ENCODE measurements at places on chromosomes 16 and 17.

DNA sequence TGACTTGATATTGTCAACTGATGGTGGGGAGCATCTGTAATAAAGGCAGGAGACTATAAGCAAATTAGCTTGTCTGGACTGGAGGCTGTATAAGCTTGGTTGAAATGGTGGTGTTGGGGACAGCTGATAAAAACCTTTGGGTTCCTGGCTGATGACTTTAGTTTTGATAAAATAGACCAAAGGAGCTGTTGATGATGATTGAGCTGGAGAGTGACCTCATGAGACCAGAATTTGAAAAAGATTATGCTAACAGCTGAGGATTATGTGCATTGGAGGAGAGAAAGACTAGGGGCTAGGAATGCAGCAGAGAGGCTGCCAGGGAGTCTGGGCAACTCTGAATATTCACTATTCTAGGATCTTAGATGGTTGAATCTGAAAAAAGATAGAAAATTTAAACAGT, 8.7 kb upstream of the CDC27 start:
- DNase-seq, result no peak

GRCh38 chr16:23611936-23612335, 15.8 kb upstream of the NDUFAB1 start:
- no peak for DNase-seq

DNA sequence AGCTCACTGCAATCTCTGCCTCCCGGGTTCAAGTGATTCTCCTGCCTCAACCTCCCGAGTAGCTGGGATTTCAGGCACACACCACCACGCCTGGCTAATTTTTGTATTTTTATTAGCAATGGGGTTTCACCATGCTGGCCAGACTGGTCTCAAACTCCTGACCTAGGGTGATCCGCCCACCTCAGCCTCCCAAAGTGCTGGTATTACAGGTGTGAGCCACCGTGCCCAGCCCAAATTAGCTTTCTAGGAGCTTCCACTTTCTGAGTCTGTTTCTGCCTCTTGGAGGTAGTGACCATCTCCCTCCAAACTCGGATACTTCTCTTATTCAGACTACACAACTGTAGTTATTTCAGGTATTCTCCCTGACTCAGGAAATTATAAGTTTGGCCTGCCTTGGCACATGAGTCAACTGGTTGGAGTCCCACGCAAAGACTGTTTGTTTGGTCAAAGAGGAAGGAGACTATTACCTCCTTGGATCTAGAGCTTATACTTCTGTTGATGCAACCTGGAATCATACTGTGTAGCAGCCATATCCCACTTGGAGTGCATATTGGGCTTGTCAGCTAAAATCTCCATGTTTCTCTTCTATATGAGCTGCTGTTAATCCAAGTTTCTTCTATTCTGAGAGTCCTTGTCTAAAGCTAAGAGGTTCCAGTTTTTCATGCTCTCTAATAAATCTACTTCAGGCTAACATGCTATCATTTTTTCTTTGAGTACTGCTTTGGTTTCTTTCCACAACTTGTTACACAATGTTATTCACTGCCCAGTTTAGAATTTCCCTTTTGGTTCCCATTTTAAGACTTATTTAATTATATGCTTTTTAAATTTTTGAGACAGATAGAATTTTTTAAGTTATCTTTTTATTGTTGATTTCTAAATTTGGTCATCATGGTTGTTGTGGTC, 7.5 kb downstream of the IL4R start:
- DNase-seq, result no peak

GRCh38 chr17:4945176-4945943, 3.0 kb downstream of the PFN1 start:
- DNase-seq, result peak; percentile 53

DNA sequence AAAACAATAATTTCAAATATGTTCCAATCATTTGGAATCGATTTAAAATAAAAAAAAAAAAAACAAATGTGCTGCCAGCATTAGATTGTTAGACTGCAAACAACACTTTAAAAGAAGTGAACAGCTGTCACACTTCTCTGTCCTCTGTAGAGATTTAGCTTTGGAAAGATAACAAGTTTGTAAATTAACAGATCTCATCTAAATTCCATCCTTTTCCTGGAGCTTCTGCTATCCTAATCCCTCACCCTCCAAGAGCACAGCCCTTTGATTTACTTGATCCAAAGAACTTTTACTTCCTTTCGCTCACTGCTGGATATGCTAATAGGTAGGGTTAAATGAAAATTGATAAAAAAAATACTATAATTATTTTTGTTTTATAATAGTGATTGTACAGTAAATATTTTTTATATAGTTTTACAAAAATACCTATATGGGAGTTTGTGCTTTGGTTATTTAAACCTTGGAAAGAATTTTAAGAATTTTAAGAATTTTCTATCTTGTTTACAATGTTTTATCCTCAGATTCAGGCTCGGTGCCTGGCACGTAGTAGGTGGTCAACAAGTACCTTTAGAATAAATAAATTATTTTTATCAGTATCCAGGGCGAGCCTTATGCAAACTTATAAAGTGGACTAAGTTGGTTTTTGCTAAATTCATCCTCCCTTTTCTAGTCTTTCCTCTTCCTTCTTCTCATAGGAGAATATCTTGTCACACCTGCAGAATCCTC, 21.6 kb downstream of the MAP2K6 start:
- no peak for DNase-seq

DNA sequence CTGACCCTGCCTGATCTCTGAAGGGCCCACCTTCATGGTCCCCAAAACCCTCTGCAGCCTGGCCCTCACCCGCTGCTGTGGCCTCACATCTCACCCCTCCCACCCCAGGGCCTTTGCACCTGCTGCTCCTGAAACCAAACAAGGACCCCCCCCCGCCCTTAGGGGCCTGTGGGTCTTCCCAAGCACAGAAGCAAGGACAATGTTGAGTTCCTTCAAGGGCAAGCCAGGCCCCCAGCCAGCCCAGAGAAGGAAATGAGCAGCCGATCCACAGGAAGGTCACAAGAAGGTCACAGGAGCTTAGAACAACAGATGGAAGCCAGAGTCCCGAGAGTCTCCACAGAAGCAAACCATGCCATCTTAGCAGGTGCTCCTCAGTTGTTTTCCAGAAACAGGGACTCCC, 493 bp upstream of the PDE6G start:
- no peak for DNase-seq

GRCh38 chr16:12262454-12263180, 286.1 kb downstream of the SNX29 start:
- DNase-seq, result no peak

DNA sequence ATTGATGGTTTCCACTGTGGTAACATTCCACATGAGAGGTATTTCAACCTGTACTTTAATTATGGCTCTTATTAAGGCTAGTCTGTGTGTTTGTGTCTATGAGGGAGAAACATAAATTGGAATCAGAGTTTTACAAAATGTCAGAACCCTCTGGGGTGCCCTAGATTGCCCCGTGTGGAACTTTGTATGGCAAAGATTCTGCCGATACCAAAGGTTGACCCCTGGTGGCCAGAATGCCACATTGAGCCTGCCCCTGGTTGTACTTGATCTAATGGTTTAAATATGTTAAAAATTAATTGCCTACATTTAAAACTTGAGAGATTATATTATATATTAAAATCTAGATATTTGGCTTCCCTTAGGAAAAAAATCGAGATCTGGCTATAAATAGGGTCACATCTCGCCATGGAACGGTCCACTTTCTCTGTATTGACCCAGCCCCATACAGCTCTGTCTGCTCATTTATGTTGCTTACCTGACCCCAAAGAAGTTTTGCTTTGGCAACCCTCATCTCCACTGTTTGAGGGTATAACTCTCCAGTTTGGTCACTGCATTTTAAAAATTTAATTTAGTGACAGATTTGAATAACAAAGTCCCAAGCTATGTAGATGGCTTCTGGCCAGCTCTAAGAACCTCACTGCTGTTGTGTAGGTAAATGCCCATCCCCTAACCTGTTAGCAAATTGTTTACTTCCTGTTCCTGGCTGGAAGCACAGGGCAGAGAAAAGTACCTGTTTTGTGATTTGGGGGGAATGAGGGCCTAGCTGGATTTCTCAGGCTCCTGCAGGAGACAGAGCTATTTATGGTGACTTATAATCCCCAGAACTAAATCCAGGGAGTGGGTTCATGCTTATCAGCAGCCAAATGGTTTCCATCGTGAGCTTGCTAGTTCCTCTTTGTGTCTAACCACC, 95.0 kb downstream of the PLCG2 start:
- DNase-seq, result no peak

DNA sequence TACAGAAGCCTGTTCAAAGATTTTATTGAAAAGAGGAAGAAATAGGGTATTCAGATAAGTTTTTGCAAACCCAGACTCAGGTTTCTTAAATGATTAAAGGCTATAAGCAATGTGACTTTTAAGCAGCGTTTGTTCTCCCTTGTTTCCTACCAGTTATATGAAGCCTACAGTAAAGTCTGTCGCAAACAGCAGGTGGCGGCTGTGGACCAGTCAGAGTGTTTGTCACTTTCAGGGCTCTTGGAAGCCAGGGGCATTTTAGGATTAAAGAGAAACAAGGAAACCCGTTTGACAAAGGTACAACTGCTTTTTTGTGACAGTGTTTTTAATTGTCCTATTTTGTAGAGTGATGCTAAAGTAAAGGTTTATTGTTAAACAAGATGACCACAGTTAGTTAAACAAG, 7.7 kb upstream of the RARA start:
- no peak for DNase-seq

- DNase-seq, result no peak
These were observed 28.7 kb upstream of the MYOCD start for GRCh38 chr17:12637015-12637414.

- DNase-seq, result no peak
These were observed 26.0 kb downstream of the NECAB2 start for GRCh38 chr16:83994087-83994486.

DNA sequence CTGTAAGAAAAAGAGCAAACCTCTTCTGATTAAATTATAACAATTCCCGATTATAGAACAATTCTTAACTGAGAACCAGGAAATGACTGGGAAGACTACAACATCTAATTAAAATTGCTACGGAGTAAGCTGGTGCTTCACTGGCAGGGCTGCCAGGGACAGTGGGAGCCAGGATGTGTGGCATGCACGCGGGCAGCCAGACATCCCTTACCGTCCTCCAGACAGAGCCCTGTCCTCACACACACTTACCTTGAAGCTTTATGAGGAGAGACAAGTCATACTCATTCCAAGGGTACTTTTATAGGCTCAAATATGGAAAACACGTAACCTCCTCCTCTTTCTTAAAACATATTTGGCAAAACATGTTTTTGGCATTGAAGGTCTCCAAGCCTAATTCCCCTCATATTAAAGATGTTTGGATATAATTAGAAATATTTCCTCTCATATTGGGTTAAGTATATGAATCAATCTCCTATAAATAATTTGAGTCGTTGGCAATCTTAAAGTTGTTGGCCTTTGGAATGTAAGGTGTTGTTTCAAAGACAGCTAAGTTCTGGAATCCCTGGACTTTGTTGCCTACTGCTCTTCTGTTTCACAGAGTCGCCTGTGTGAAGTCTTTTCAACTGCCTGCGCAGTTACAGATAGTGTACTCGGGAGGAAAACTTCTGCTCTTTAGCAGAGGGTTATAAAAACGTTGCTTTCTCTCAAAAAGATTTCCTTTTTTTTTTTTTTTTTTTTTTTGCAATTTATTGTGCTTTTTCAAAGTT, at the start of gene MYH1:
Gene MYH1 (minus strand): TSS at position 272 of the 767 bp plus-strand sequence. CDS start 1,900 bp downstream, outside the sequence.
- no peak for DNase-seq

DNA sequence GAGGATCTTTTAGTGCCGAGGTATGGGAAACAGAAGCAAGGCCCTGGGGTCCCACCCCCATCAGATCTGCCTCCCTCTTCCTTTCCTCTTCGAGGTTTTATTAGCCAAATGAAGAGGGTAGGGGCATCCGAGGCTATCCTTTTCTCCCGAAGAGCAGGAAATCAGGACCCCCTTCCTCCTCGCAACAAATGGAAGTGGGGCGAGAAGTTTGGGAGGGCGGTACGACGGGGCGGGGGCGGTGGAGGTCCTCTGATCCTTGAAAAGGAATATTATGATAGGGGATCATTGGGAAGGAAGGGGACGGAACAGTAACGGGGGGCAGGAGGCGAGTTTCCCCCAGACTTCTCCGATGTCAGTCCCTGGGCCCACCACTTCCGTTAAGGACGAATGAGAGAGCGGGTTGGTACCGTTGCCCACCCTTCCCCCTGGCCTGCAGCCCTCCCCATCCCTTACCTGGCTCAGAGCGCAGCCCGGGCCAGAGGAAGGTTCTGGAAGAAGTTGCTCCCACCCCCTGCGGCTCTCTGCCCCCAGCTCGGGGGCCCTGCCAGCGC, 309 bp downstream of the FOXJ1 start:
- DNase-seq, result no peak

DNA sequence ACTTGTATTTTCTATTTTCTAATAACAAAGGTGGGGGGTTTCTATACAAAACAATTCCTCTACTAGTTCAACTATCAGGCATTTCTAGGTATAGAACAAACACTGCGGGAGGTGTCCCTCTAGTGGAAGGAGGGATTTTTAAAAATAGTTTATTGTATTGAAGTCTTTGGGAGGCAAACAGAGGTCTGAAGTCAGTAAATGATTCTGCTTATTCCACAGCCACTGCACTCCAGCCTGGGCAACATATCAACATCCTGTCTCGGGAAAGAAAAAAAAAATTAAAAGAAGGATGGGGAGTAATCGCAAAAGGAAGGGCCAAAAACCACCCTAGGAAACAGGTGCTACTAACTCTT, 648 bp upstream of the ERCC4 start:
- no peak for DNase-seq

DNA sequence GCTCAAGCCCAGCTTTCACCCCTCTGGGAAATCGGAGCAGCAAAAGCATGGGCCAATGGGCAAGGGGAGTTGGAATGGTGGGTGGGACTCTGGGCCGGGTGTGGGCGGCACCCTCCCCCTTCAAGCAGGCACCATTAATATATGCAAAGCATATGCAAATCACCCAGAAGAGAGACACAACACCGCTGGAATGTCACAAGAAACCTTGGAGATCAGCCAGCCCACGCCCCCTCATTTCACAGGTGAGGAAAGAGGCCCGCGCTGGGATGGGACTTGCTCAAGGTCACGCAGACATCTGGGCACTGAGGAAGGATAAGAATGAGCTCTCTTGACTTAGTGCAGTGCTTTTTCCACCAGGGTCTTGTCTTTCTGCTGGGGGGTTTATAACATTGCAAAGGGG, 4.8 kb downstream of the SRCIN1 start:
- no peak for DNase-seq

DNA sequence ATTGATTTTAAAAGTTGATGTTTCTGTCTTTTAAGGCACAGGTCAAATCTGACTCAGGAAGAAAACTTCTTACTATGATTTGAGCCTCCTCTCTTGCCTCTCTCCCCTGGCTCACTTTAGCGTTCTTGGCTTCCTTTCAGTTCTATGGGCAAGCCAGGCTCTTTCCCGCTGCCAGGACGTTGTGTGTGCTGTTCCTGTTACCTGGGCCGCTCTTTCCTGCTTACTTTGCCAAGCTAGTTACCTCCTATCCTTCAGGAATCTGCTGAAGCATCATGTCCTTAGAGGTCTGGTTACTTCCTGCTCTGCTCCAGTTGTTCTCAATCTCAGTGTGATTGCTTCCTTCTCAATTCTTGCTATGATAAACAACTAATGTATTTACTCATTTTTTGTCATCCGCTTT, 1108.5 kb upstream of the EEF2KMT start:
- no peak for DNase-seq

Measured in occipital lobe (tissue), 3 donors.